ENCODE measurements at places on chromosomes 16 and 17.

DNA sequence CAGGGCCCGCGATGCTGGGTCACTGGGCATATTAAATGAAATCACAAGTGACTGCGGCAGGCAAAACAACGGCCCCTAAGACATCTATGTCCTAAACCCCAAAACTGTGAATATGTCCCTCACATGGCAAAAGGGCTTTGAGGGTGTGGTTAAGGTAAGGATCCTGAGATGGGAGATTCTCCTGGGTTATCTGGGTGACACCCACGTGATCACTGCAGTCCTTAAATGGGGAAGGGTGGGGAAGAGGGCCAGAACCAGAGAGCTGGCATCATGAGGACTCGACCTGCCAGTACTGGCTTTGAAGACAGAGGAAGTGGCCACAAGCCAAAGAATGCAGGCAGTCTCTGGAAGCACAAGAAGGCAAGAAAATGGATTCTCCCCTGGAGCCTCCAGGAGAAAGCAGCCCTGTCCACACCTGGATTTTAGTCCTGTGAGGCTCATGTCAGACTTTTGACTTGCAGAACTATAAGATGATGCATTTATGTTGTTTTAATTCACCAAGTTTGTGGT is 12.5 kb downstream of the COTL1 start:
- no peak for DNase-seq

DNA sequence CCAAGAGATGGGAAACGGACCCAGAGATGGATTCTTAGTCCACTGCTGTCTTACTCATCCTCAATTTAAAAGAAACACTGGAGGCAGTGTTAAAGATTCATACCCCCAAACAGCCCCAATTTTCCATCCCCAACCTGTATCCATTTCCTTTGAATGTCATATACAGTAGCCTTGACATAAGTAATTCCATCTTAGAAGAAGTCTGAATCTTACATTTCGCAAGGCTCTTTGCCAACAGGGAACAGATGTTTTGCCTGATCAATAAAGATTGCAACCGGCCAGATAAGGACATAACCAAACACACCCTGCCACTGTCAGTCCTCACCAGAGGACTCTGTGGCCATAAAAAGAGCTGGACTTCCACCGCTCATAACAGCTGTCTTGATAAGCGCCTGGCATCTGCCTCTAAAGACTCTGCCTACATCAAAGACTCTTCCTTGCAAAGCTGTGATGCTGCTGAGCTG is 59.0 kb upstream of the MED9 start:
- DNase-seq: no peak

GRCh38 chr17:31397256-31397939 is 5.9 kb downstream of the RAB11FIP4 start:
- DNase-seq: no peak

- DNase-seq: no peak
Observed at GRCh38 chr16:4273858-4274311, 1.1 kb upstream of the TFAP4 start.
